M059J (cell line): ENCODE measurements at places on chromosomes 6 and 20. TPM values are rescaled to one million over a fixed set of nuclear protein-coding genes. Genes with fewer than 3 reads are reported as not detected.

DNA sequence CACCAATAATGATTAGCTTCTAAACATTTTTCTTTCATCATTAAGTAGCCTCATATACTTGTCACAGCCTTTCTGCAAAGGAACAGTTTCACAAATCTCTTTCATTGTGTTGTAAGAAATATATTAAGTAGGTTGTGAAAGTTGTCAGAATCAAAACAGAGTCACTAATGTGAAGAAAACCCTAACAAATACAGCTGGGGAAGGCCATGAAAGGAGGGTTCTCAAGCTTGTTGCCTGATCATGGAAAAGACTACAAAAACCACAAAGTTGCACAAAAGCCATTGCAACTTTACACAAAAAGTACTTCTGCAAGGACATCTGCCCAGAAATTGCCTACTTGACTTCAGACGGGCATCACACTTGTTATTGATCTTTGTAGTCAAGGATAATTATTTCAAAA is 216.1 kb downstream of the ALDH8A1 start:
- no peak for DNase-seq

- DNase-seq, result no peak
Observed at GRCh38 chr6:16982807-16983206, 119.0 kb upstream of the STMND1 start.

Gene SEL1L2
- total RNA-seq, result not detected in 2 replicates

- no peak for DNase-seq
Observed at GRCh38 chr6:31620586-31621319, at the start of gene PRRC2A. TSS of gene PRRC2A (plus strand) at chr6:31620715. CDS start at chr6:31622790, 2,075 bp downstream.

Gene XKR7
- total RNA-seq, result 0.05 TPM in 1 of 2 replicates, not detected in the other
